ENCODE measurements at places on chromosomes 6 and 20.

GRCh38 chr20:16553684-16554083 is 19.6 kb downstream of the KIF16B start:
- no peak for DNase-seq

GRCh38 chr6:158150701-158151100 is 17.4 kb downstream of the SERAC1 start:
- no peak for DNase-seq

DNA sequence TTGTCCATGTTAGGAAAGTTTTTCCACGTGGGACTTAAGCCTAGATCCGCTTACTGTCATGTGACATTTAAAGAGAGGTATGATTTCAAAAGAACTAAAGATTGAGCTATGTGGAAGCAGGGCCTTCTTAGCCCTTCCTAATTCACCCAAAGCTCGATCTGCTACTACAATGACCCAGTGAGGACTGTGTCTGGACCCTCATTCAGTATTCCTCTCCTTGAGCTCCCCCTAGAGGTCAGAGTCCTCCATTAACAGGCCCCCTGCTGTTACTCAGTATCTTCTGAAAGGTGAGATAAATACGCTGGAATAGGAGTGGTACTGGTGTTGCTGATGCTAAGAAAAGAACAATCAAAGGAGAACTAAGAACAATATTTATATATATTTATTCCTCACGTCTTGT is 414.0 kb downstream of the GJA1 start:
- no peak for DNase-seq

DNA sequence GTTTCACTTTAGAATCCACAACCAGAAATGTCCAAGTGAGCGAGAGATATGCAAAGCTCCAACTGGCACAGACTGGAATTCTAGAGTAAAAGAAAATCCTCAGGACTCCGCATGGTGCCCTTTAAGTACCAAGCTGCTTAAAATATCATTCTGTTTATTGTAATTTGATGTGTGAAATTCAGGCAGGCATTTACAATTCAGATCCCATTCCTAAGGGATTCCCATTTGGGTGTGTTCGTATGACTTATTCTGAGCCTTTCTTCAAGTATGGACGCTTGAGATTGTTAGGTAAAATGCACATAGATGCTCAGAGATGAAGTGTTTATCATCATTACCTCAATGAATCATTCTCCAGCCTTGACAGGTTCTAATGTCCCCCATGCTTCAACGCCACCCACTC is 99.3 kb upstream of the EEF1E1 start:
- DNase-seq, result no peak

DNA sequence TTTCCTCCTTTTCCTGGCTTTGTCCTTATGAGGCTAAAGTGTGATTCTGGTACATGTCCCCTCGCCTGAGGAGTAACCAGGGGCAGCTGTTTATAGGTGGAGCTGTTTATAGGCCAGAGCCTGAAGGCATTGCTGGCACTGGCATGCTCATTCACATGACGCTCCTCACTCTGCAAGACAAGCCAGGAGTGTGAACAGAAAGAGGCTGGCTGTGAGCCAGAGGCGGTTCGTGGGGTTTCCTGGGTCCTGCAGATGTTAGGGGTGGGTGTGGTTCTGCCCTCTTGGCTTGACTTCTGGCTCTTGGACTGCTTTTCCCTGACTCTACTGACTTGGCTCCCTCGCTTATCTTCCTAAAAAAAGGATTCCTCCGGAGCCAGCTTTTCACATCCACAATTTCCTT is 12.8 kb upstream of the MDFI start:
- no peak for DNase-seq

GRCh38 chr6:50096296-50096695 is 46.6 kb upstream of the DEFB112 start:
- DNase-seq, result no peak

DNA sequence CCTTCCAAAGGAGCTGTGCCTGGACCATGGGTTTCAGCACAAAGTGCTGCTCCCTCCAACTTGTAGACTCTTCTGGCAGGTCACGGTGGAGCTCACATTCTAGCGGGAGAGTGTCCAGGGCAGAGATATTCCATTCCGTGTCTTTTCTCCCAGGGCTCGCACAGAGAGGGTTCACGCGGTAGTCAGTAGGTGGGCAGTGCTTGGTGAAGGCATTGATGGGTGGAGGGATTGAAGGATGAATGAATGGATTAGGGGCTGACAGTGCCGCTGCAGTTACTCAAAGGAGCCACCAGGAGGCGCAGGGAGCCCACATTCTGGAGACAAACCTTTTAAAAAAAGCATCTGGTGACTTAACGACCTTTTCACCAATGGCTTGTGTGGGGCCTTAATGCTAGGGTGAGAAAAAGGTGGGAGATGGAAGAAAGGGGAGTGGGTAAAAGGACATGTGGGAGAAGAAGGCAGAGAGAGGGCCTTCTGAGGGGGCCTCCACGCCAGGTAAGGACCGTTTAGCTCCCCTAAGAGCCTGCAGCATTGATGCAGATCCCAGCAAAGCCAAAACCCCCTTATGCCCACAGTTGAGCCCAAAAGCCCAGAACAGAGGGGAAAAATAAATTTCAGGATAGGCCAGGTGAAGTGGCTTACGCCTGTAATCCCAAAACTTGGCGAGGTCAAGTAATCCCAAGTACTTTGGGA is 17.5 kb upstream of the FAM110A start:
- peak; percentile 55 for DNase-seq

- no peak for DNase-seq
Measured at GRCh38 chr6:12656906-12657305, 59.7 kb upstream of the PHACTR1 start.

DNA sequence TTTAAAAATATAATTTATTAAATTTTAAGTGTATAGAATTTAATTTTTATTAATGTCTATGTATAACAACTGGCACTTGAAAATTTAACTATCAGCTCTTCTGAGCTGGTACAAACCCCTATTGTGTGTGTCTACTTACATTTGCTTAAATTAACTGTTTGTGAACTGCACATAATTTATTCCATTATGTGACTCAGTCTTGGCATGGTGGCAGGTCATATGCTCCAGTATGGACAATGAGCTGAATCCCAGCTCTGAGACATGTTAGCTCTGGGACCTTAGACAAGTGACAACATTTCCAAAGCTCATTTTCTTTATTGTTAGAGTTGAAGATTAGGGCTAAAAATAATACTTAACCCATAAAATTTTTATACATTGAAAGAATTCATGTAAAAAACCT is 526.1 kb upstream of the MARCKS start:
- DNase-seq, result no peak

- no peak for DNase-seq
Measured at GRCh38 chr20:19256906-19257595, 44.6 kb downstream of the SLC24A3 start.

GRCh38 chr6:169960003-169960344 is 208.6 kb downstream of the ERMARD start:
- no peak for DNase-seq

DNA sequence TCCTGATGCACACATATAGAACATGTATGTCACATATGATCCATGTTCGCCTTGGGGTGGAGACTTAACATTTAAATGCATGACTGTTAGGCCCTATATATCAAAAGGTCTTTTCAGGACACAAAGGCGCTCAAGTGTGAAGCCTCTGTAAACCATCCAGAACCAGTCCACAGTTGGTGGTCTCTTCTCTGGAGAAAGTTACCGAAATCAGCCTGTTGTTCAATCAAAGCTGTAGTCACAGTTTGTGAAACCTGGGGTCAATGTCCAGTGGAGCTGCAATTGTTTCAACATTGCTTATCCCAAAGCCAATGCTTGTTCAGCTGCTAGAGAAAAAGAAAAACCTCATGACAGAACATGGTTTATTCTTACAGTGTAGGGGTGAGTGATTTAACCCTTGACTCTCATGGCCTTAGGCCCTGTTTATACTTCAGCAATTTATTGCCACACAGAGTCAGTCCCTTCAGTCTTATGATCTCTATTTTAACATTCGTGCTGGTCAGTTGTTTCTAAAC is 193.6 kb upstream of the CST7 start:
- DNase-seq, result no peak

- DNase-seq, result no peak
Measured at GRCh38 chr20:24782301-24782700, 166.8 kb upstream of the CST7 start.

DNA sequence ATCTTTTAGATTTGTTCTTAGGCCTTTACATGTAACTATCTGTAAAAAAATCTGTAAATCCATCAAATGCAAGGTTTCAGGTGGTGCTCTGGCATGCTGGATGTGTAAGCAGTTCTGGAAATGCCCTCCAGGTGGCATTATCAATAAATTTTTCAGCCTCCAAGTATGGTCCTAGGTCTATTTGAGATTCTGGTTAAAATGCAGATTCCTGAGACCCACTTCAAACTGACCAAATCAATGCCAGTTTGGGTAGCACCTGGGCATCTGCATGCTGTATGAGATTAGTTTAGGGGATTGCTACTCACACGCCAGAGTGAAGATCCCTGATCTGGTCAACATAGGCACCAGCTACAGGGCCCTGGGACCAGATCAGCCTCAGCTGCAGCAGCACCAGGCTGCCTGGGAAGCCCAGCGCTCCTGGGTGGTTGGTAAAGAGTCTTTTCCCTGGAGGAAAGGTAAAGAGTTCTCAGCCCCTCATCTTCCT is 507.3 kb upstream of the CITED2 start:
- DNase-seq, result no peak

GRCh38 chr6:89819336-89820130 is at the start of gene MDN1:
MDN1 (minus strand) TSS chr6:89819794; CDS start chr6:89819607, 187 bp downstream.
- DNase-seq, result peak; percentile 72

DNA sequence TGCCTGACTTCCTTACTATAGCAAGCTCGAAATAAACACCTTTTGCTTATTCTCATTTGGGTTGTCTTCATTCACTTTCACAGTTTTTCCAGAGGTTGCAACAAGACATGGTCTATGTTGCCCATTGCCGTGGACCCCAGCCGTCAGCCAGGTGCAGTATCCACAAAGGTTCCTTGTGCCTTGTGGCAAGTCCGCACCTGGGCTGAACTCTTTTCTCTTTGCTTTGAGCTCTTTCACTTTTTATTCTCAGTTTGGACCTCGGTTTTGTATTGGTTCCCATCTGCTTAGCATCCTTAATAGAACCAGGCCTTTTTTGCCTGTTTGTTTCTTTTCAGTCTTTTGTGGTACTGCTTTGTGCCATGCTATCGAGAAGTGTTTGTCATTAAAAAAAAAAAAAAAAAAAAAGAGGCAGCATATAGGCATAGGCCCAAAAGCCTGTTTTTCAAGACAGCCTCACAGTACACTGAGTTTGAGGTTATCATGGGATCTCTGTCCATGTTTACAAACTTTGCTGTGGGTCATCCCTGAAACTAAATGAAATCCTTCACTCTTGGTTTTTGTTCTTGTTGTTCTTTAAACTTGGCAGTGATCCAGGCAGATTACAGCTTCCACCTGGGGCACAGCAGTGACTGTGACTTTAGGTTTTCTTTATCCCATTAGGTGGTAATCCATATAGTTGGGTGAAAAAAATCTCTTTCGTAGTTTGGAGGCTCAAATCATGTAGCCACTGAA is 33.3 kb downstream of the GSTA3 start:
- no peak for DNase-seq

- no peak for DNase-seq
Measured at GRCh38 chr6:55836945-55837344, 38.4 kb downstream of the BMP5 start.

- no peak for DNase-seq
Measured at GRCh38 chr6:85580878-85581267, 12.8 kb downstream of the SNX14 start.

- DNase-seq, result no peak
Measured at GRCh38 chr20:22901921-22902320, 133.2 kb upstream of the SSTR4 start.

DNA sequence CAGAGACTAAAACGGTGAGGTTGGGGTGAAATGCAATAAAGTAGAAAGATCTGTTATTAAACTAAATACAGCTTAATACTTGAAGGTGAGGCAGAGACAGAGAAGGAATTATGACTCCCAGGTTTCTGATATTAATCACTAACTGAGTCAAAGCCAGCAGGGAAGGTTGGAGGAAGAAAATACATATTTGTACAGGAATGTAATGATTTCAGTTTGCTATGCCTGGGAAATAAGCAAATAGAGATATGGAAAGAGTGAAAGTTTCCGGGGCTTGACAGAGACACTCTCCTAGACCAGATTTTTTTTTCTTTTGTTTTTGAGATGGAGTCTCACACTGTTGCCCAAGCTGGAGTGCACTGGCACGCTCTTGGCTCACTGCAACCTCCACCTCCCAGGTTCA is 76.8 kb downstream of the PTPRK start:
- no peak for DNase-seq

DNA sequence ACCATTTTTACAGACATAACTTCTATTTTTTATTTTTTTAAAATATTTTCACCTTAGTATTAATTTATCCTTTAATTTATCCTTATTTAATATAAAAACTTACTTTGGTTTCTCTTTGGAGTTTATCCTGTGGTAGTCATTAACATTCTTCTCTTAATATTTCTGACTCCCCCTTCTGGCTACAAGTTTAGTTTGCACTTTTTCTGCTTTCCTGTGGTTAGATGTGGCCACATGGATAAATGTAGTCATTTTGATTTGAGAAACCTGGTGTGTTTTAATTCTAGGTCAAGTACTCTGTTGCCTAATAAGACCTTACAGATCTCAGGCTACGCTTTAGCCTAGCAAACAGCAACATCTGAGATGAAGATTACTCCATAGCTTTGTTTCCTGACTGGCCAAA is 1187.5 kb downstream of the HACE1 start:
- DNase-seq, result no peak

DNA sequence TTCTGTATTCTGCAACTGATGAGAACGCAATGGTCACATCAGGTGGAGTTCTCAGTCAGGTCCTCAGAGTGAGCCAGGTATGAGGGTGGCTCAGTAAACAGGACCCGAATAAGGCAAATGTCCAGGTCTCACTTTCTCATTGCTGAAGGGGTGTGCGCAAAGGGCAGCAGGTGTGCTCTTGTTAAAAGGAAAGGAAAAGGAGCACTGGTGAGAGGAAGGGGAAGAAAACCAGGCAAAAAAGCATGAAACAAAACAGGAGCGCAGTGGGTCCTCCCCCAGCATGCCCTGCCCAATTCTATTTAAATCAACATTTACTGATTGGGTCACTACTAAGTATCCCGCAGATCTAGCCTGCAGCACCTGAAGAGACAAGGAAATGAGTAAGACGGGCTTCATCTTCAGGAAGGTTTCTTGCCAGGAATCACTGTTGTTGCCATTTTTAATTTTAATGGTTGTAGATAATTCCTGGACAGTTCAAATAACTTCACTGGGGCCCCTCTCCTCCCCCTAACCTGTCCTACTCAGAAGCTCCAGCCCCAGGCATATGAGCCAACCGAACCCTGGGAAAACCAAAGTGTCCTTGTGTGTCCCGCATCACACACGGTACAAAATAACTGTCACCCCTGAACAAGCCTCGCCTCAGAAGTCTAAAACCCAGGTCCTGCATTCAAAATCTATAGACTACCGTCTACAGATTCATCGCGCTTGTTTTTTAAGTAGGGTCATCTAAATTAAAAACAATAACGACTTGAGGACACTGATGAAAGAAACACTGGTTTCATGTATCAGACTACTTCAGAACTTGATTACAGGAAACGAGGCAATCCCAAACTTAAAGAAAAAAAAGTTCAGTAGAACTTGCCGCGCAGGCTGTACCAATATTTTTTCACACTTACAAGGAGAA is 980 bp downstream of the MBOAT1 start:
- no peak for DNase-seq

DNA sequence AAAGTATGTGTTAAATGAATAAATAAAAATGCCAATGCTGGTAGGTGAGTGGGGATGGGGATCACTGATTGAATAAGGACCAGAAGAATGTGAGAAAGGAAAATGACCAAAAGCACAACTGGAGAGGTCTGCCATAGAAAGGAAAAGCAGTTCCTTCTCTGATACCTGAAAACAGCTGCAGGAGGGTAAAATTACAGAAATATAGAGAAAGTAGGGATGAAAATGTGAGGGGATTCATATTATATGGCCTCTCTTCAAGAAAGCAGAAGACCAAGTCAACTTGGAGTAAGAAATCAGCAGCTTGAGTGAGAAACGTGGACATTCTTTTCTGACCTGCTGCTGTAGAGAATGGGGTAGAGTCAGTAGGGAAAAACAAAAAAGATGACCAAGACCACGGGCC is 125.1 kb downstream of the MYB start:
- no peak for DNase-seq
